ENCODE measurements at places on chromosomes 7 and 10. TPM values are rescaled to one million over a fixed set of nuclear protein-coding genes. Genes with fewer than 3 reads are reported as not detected.

- no peak for DNase-seq
Measured at GRCh38 chr7:77455321-77455720, 39.2 kb upstream of the GSAP start.

DNA sequence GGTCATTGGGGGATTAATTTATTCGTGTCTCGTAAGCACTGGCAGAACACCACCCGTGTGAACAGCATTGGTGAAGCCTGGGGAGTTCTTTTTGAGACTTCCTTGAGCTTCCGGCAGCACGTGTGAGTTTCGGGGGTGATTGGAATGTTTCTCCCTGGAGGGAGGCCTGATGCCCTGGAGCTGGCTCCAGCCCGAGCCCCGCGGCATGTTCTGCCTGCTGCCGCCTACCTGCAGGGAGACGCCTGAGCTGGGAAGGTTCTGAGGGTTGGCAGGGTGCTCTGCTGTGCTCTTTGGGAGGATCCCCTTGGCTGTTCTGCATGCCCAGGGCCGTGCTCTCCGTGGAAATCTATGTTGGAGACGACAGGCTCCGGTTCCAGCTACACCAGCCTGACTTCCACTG is 159.3 kb downstream of the MGMT start:
- no peak for DNase-seq

DNA sequence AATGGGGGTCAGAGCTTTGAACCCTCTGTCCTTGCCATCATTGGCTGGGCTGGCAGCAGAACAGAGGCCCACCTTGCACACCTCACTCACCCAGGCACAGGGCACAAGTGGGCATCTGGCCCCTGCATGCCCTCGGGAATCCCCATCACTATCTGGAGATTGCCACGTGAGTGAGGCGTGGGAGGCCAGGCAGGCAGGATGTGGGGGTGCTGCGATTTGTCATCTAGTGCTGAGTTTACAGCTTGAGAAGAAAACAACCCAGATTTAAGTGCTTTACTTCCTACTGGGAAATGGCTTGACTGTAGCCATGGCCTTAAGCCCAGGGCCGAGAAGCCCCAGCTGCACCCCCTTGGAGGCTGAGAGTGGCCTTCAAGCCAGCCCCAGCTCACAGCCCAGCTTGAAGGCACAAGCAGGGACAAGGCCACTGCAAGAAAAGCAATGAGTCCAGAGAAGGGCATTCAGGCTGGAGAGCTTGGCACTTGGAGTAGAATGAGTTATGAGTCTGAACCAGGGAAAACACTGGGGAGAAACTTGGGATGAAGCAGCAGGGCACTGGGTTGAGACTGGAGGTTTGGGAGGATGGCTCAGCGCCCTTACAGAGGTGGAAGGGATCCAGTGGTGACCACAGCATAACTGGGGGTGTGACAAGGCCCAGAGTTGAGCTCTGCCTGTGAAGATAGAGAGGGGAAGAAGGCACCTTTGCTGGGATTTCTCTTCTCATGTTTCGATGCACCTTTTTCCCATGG is 123.0 kb downstream of the CXCL12 start:
- DNase-seq, result no peak

GRCh38 chr7:34849163-34849960 is 187.9 kb downstream of the DPY19L1 start:
- no peak for DNase-seq

DNA sequence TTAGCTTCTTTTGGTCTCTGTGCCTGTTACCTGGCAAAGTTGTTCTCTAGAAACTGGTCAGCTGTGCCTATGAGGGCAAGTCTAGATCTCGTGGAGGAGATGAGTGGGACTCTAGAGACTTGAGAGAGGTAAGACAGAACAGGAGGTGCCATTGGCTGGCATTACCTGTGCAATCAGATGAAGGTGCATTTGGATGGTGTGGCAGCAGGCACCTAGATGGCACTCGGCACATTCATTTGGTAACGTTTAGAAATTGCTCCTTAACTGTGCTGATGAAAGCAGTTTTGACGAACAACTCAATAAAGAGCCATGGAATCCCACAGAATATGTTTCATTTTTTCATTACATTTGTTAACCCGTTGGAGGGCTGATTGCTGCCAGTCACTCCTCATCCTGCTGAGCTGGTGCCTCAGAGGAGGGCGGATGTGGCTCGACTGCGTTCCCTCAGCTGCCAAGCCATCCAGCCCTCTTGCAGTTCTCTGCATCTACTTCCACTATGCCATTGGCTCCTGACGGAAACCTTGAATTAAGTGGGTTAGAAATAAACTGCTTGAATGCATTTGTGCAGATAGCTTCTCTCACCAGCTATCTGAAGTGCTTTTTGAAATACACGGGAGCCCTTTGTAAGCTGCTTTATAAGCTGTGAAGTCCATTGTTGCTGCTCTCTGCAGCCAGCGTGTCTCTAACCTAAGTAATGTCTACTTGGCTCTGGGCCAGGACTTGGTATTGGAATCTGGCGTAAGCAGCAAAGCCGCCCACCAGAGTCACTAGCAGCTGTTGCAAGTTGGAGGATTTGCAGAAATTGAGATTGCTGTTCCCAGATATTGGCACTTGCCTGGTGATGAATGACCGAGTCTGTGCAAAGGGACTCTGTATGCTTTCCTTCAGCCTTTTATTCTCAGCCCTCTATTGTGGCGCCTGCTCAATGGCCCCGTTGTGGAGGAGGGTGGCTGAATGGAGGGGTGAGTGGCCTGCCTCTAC is 87.4 kb downstream of the LRRC4 start:
- no peak for DNase-seq

GRCh38 chr7:128203710-128204214 is 37.3 kb upstream of the LEP start:
- no peak for DNase-seq

Gene SORCS1
- 13.6 TPM for total RNA-seq

Gene PRSS2
- 5.3 TPM for total RNA-seq

Gene NKX1-2
- not detected for total RNA-seq

Gene SLC37A3
- 62.3 TPM for total RNA-seq

Gene NEUROD6
- not detected for total RNA-seq

Gene OR2A5
- total RNA-seq, result not detected
